ENCODE measurements at places on chromosomes 11 and 22.

DNA sequence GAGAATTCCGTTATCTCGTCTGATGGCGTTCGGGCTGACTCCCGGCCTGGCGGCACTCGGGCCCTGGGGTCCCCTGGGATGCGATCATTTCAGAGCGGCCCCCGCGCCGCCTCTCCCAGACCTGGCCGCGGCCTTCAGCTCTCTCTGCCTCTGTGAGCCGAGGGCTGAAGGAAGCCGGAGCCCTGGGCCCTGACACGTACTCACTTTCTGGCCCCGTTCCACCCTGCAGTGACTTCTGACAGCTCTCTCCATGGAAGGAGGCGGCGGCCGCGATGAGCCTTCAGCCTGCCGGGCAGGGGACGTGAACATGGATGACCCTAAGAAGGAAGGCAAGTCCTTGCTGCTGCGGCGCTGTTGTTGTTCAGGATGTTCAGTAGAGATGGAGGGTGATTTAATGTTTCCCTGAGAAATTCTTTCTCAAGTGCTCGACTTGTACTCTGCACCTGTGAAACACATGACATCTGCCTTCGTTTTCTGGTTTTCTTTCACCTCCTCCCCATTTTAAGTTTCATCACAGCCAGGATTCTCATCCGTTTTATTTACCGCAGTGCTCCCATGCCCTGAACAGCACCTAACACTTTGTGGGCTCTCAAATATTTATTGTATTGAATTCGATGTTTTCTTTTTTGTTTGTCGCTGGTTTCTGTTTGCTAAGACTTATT, 612 bp downstream of the GTSE1 start:
- peak; percentile 43 for DNase-seq

DNA sequence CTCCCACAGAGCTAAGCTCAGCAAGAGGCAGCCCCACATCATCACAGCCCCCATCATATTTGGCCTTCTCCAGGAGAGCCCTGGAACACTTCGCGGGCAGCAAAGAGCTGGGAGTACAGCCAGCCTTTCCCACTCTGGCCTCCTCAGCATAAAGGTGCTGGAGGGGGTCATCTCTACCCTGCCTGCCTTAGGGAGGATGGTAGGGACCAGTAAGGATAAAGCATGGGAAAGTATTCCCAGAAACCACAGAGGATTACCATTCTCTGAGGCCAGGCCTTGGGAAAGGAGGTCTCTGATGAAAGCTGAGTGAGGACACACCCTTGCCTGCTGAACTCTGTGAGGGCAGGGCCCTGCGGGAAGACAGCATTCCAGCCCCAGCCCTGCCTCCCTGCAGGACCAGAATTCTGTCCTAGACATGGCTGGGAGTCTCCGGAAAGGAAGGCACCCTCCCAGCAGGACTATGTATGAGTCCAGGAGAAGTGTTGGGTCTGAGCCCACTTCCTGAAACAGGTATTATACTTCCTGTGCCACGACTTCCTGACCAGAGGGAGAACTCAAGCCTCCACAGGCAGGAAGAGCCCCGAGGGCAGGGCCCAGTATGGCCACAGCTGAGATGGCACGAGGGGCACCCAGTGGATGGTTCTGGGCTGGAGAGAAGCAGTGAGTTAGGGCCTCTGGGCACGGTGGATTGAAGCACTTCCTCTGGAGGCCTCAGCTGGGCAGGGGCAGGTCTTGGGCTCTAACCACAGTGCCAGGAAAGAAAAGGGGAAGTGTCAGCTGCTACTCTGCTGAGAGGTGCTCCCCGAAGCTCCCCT, 12.9 kb upstream of the CASTOR1 start:
- no peak for DNase-seq

- DNase-seq, result peak; percentile 80
These were observed 27.2 kb downstream of the GRAMD1B start for GRCh38 chr11:123457187-123457770.

GRCh38 chr11:67373648-67374570, 511 bp upstream of the CLCF1 start:
- DNase-seq, result peak; percentile 96

DNA sequence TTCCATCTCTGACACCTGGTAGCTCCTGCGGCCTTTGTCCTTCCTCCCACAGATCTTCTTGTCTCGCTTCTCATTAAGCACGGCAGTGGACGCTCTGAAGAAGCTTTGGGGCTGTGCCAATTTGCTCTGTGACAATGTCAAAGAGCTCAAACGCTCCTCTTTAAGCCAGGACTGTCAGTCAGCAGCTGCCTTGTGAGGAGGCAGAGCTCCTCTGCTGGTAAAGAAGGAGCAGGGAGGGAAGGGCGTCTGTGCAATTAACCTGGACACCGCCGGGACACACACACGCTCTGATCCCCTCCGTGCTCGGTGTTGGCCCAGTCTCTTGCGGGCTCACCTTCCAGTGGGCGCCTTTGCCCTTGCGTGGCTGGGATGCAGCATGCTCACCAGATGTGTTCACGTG, 373.9 kb downstream of the BRD1 start:
- no peak for DNase-seq

DNA sequence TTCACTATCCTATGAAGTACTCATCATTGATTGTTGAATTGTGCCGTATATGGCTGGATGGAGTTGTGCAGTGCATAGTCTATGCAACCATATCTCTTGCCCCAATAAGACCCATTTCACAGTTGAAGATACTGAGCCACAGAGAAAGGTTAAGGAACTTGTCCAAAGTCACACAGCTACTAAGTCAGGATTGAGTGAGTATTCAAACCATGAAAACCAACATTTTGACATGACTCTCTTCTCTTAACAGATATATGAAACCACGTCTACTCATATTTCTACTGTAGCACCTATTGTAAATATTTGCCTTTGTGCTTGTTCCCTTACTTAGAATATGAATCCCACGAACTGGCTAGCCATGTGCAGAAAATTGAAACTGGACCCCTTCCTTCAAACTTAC, 58.1 kb downstream of the MAML2 start:
- DNase-seq, result no peak

- no peak for DNase-seq
These were observed 40.1 kb upstream of the CARD18 start for GRCh38 chr11:105179542-105180278.

GRCh38 chr11:68142028-68142412, 20.8 kb upstream of the CHKA start:
- DNase-seq, result no peak

DNA sequence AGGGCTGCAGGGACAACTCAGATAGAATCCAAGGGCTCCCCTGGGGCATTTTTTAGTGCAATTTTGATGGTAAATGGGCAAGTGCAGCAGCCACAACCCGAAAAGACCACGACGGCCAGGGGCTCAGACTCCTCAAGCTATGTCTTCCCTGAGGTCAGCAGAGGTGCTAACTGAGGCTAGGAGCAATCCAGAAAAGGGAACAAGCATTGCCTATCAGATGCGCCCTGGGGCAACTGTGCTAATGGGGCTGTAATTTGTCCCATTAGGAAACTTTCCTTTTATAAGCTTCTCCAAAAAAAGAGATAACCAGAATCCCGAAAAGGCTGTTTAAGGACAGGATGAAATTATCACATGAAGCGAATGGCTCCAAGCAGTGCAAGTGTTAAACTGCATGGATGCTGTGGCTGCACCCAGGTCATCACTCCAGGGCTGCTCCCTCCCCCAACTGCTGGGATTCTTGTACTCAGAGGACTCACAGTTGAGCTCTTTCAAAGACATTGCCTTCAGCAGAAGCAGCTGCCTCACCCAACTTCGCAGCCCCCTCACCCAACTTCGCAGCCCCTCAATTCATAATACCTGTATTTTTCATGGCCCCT, 2.8 kb upstream of the CD3E start:
- no peak for DNase-seq

- peak; percentile 3 for DNase-seq
These were observed 119.5 kb downstream of the ENTHD1 start for GRCh38 chr22:39773976-39774539.

DNA sequence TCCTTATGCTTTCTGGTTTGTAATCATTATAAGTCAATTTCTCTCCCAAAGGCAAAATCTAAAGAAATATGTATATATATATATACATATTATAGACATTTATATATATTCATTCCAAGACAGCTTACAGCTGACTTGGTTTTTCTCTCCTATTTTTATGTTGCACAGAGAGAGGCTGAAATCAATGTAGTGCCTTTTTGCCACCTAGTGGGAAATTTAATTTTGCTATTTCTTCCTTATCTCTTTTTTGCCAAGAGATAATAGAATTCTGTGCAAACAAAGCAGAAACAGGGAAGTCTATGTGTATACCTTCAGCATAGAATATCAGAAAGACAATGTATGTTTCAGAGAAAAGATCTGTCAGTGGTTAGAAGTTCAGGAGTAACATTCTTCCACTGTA, 186.0 kb upstream of the ANO5 start:
- DNase-seq, result no peak

DNA sequence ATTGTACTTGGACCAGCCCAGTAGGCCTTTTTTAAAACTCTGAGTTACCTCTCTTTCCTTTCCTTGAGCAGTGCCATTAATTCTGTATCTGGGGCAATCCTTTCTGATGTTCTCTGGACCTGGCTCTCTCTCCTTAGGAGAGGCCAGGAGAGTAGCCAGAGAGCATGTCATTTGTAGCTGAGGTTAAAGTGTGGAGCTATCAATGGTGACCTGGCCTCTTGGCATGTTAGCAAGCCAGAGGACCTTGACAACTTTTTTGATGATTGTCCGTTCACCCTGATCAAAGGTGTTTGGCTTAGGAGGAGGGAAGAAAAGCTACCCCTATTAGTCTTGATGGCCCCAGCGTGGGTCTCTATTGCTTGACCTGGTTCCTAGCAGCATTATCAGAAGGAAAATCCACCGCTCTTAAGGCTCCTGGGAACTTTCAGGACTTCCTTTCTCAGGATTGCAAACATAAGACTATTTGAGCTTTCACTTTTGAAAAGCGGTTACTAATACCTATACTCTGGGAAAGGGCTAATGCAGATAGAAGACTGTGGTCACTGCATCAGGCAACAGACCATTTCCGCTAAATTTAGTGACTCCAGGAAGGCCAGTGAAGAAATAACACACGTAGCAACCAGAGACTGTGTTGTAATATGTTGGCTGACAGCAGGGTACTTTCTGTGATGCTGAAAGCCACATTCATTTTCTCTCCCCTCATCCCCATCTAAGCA, 18.2 kb downstream of the LIMK2 start:
- peak; percentile 78 for DNase-seq

DNA sequence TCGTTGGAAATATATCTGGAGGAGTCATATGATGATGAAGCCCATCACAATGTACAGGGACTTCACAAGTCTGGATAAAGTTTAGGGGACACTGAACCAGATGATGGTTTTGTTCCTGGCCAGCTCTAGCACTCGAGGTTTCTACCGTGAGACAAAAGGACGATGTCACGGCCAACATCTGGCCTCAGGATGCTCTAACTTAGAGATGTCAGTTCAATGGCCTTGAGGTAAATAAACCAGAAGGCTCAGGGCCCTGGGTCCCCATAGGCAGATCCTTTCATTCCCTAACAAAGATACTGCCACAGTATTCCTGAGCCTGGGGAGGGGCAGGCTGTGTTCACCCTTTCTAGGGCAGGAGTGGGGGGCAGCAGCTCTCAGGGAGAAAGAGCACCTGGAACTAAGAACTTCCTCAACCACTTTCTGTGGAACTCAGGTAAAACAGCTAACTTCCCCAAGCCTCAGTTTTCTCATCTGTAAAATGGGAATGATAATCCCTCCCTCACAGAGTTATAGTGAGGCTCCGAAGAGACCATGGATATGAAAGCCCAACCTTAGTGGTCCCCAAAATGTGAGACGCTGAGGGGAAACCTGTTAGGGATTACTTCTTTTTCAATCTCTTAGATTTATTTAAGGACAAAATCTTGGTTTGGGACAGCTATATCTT, 18.3 kb downstream of the MS4A10 start:
- DNase-seq, result no peak

DNA sequence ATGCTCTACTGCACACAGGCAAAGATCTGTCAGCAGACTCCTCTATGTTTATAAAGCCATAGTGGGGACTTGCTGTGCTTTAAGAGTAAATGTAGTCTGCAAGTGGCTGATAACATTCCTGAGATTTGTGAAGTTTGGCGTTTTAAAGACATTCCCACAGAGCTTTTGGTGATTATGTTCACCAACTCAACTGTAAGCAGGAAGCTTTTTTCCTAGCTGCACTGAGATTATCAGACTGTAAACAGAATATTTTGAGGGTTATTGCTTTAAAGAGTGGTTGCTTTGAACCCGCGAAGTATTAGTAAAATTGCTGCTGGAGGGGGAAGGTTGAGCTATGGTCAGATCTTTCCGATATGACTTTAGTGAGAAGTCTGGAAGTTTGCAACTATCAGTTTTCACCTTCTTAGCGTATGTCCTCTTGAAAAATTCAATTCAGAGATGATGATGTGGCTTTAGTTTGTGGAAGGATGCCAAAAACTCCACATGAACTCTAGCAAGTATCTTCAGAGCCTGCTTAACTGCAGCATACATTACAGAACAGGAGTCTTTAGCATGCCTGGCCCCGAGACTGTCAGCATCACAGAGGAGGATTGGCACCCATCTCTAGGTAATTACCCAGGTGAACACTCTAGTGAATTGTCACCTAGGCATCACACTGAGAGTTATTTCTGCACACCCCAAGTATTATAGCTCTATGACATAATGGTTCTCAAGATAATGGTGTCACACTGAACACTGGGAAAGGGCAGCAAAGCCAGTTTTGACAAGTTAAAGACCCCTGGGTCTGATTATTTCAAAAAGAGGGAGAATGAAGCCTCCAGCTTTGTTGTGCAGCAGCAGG, 89.9 kb downstream of the MTNR1B start:
- peak; percentile 77 for DNase-seq

- no peak for DNase-seq
These were observed 12.4 kb downstream of the GRAP2 start for GRCh38 chr22:39913321-39913720.

GRCh38 chr11:134882141-134882540, 470.1 kb upstream of the B3GAT1 start:
- DNase-seq, result no peak

DNA sequence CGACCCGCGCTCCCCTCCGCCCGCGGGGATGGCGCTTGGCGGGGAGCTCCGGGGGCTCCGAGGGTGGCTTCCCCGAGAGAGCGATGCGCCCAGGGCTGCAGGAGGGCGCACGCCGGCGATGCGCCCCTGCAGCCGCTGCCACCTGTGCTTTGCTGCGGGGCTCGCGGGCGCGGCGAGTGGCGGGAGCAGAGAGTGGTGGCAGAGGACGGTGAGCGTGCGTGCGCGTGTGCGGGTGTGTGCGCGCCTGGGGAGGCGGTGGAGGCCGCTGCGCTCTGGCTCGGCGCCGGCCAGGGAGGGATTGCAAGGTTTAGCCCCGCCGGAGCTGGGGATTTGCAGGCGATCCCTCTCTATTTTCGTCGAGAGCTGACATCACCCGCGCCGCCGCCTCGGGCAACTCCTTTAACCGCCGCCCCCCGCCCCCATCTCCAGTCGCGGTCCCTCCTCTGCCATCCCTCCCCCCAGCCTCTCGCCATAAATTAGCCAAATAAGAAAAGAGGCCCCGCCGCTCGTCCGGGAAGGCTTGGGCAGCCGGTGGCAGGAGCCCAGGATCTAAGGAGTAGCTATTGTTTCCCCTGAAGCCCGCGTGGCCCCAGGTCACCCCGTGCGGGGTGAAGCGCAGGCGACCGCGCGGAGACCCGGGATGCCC, at the start of gene SLC1A2:
Gene SLC1A2 (minus strand): TSS at position 375 of the 646 bp plus-strand sequence. CDS start 592 bp downstream, outside the sequence.
- peak; percentile 47 for DNase-seq

- DNase-seq, result no peak
These were observed 6.0 kb downstream of the TRIM66 start for GRCh38 chr11:8676458-8676857.

GRCh38 chr11:60872961-60873524, 5.7 kb downstream of the ZP1 start:
- no peak for DNase-seq

GRCh38 chr11:36118084-36118483, 171.1 kb downstream of the COMMD9 start:
- no peak for DNase-seq

Measured in cardiac muscle cell (in vitro differentiated cells and primary cell).